Non-pigmented ciliary epithelial cell (primary cell): ENCODE measurements at places on chromosomes 16 and 17.

GRCh38 chr16:77789085-77790008, 983 bp downstream of the VAT1L start:
- DNase-seq, result no peak

DNA sequence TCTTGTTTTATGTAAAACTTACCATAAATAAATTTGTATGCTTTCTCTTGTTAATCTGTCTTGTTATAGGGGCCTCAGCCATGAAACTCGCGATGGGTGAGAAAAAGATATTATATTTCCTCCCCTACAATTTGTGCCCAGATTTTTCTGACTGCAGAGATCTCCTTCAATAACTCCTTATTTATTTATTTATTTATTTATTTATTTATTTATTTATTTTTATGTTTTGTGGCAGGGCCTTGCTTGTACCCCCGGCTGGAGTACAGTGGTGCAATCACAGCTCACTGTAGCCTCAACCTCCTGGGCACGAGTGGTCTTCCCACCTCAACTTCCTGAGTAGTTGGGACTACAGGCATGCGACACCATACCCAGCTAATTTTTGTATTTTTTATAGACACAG, 23.3 kb upstream of the CCL5 start:
- no peak for DNase-seq

- DNase-seq, result no peak
These were observed 1.6 kb downstream of the UBALD1 start for GRCh38 chr16:4612977-4613635.

DNA sequence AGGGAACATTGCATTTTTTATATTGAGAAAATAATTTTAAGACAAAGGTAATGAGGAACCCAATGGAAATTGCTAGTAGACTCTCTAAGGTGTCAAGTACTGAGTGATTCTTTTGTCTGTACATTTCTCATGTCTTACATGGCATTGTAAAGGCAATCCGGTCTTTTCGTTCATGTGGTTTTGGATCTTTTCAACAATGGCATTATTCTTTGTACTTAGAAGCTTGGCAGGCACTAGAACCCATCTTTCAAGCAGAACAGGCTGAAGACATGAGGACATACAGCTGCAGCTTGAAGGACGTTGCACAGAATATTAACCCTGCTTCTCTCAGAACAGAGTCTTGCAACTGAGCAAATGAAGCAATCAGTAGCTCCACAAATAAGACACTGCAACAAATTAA, 231.5 kb upstream of the ZFHX3 start:
- no peak for DNase-seq

GRCh38 chr17:67095803-67096202, 51.4 kb downstream of the CACNG1 start:
- DNase-seq, result peak; percentile 30

DNA sequence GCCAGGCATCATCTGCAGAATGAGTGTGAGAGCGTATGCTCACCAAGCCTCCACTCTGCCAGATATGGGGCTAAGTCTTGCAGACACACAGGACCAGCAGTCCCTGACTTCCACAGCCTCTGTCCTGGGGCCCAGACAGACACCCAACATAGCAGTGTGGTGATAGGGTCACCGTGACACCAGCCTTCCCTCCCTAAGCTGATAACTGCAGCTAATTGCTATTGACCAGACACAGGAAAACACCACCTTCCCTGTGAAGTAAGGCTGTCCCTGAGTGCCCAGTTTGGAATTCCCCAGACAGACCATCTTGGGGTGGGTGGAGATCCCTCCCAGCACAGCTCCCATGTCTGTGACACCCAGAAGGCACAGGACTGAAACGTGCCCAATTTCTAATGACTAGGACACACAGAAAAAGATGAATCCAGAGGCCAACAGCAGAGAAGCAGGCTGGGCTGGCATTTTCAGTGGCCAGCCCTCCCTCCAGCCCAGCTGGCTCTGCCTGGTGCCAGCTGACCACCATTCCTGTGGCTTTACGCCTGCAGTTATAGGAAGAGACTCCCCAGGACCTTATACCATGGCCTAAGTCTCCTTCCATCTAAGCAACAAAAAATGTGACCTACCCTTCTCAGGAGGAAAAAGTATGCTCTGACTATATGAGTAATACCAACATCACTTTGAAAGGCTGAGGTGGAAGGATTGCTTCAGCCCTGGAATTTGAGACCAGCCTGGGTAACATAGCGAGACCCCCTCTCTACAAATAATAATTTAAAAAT, 30.3 kb downstream of the ATPAF2 start:
- peak; percentile 48 for DNase-seq

- no peak for DNase-seq
These were observed 407.9 kb downstream of the SOX9 start for GRCh38 chr17:72528683-72529082.

DNA sequence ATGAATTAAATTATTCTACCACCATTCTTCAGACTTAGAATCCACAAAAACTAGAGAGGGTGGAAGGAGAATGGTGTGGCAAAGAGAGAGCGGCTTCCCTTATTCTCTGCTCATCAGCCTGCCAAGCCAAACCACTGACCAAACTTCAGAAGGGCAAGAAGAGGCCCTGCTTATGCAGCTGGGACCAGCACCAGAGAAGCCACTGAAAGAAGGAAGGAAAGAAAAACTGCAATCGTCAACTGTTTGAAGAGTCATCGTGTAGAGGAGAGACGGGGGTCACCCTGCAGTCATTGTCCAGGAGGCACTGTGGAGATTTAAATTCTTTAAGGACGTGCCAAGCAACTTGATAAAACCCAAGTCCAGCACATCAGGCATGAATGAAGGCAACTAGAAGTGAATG, 15.6 kb downstream of the PMP22 start:
- no peak for DNase-seq

DNA sequence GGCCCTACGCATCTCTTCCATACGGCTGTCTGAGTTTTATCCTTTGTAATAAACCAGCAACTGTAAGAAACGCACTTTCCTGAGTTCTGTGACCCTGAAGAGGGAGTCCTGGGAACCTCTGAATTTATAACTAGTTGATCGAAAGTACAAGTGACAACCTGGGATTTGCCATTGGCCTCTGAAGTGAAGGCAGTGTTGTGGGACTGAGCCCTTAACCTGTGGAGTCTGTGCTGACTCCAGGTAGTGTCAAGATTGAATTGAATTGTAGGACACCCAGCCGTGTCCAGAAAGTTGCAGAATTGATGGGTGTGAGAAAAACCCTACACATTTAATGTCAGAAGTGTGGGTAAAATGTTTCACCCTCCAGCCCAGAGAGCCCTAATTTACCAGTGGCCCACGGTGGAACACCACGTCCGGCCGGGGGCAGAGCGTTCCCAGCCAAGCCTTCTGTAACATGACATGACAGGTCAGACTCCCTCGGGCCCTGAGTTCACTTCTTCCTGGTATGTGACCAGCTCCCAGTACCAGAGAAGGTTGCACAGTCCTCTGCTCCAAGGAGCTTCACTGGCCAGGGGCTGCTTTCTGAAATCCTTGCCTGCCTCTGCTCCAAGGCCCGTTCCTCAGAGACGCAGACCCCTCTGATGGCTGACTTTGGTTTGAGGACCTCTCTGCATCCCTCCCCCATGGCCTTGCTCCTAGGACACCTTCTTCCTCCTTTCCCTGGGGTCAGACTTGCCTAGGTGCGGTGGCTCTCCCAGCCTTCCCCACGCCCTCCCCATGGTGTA, 1.5 kb downstream of the GAA start:
- DNase-seq, result no peak

GRCh38 chr17:73877962-73878361, 233.7 kb upstream of the SDK2 start:
- no peak for DNase-seq

DNA sequence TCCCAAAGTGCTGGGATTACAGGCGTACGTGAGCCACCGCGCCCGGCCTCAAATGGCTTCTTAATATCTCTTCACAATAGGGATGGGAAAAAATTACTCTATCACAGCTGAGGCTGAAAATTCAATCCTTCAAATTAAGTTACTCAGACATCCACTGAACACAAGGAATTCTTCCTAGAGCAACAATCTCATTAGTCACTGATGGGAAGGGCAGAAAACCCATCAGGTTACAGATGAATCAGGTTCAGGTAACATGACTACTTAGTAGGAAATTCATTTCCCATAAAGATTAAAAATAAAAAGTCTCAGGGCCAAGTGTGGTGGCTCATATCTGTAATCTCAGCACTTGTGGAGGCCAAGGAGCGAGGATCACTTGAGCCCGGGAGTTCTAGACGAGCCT, 42.5 kb upstream of the ABR start:
- DNase-seq, result no peak

- no peak for DNase-seq
These were observed 24.0 kb downstream of the SPNS2 start for GRCh38 chr17:4522661-4523060.

GRCh38 chr17:81246679-81247338, 7.7 kb downstream of the NDUFAF8 start:
- DNase-seq, result no peak

GRCh38 chr17:71780596-71780995, 340.2 kb upstream of the SOX9 start:
- no peak for DNase-seq

DNA sequence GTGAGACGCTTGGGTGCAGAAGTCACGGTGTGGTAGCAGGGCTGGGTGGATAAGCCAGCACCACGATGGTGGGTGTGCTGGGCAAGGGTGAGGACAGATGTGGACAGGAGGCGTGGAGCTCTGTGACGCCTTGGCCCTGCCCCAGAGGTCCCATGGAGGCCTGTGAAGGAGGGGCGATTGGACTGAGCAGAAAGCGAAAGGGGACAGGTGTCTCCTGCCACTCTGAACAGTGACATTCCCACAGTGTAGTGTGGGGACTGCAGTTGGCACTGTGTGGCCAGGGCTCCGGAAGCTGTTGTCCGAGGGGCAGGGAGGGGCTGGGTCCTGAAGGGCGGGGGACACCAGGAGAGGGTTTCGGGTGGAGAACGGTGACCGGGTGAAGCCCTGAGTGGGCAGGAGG, 7.3 kb downstream of the TBC1D24 start:
- DNase-seq, result no peak

- DNase-seq, result no peak
These were observed 72.6 kb upstream of the METRNL start for GRCh38 chr17:83006515-83007455.

DNA sequence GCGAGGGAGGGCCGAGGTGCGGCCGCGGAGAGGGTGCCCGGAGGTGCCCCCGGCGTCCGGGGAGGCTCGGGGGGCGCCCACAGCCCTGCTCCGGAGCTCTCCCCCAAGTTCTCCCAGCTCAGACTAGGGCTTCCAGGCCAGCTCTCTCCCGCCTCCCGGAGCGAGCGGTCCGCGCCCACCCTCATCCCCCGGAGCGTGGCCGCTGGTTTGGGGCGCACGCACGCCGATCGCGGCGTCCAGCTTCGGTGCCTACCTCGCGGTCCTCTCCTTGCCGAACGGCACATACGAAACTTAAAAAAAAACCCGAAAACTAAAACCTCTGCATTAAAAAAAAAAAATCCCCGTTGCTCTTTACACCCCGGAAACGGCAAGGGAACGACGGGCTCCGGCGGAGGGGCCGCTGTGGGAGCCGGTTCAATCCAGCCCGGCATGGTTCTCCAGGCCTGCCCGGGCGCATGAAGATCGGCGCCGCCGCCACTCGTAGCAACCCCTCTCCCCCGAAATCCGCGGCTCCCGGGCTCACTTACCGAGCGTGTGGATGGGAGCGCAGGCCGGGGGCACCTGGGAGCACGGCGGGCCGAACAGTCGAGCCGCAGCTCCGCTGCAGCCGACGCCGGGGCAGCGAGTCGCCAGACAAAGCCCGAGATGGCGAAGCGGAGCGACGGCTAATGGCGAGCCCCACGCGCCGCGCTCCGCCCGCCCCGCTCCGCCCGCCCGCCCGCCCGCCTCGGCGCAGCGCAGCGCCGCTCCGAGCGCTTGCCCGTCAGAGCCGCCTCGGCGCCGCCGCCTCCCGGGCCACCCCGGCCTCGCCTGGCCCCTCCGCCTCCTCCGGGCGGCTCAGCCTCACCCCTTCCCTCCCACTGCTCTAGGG, 973 bp upstream of the UBTF start:
- no peak for DNase-seq

GRCh38 chr17:37429453-37429852, 22.8 kb downstream of the TADA2A start:
- no peak for DNase-seq

DNA sequence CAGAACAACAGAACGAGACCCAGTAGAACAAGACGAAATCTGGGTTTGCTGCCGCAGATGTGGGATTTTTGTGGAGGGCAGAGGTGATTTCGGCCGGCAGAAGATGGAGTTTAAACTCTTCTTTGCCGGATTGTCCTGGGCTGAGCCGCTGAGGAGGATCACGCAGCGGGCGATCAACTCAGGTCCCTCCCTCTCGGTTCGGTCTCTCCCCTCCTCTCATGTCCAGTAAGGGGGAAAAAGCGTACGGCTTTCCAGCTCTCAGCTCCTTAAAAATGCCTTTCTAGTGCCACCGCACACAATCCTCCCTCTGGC, 2.5 kb downstream of the PHF12 start:
- DNase-seq, result no peak

GRCh38 chr16:70709457-70709856, 23.6 kb upstream of the MTSS2 start:
- no peak for DNase-seq

DNA sequence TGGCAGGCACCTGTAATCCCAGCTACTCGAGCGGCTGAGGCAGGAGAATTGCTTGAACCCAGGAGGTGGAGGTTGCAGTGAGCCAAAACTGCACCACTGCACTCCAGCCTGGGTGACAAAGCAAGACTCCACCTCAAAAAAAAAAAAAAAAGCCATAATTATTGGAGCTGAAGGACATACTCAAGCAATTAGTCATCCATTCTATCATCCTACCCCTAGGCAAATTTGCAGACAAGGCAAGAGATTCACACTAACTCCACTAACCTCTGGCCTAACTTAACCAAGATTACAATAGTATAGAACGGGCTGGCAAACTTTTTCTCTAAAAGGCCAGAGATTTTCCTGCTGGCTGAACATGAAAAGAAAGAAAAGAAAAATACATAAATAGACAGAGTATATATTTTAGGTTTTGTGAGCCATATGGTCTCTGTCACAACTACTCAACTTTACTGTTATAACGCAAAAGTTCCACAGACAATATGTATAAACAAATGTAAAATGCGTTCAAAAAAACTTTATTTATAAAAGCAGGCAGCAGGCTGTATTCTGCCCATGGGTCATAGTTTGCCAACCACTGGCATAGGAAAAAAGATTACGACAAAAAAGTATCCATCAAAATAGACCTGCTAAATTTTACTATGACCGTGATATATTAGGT, 29.7 kb downstream of the BRIP1 start:
- peak; percentile 57 for DNase-seq

GRCh38 chr16:31427441-31428278, 500 bp downstream of the COX6A2 start:
- no peak for DNase-seq

DNA sequence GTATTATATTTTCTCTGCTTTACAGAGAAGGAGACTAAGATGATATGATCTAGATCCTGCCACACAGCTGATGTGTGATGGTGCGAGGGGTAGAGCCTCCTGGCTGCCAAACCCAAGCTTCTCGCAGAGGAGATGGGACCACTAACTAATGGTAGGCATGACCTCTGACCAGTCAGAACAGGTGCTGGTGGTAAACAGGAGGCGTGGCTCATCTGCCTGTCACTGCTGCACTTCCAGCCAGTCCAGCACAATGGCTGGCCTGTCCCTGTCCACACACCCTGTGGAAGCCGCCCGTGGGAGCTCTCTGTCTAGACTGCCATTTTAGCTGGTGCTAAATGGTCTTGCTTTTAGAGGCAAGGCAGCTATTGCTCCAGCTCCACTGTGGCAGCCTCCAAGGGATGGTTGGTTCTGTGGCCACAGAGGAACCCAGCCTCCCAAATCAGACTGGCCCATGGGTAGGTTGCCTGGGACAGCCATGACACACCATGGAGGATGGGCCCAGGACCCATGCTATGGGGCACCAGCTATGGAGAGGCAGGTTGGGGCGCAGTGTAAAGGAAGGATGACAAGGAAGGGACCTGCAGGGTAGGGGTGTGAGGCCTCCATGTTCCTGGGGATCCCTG, 86.7 kb downstream of the KSR1 start:
- DNase-seq, result no peak
